ENCODE measurements at places on chromosomes 3 and 15. TPM values are rescaled to one million over a fixed set of nuclear protein-coding genes. Genes with fewer than 3 reads are reported as not detected.

The CILP gene
- total RNA-seq: not detected

The TMEM212 gene
- total RNA-seq: not detected

The MYO5C gene
- 6.9 TPM for total RNA-seq

The PLA2G4D gene
- total RNA-seq: not detected

The ACP3 gene
- not detected for total RNA-seq

The NUSAP1 gene
- 125 TPM for total RNA-seq

The SH2D7 gene
- total RNA-seq: not detected

The PRSS50 gene
- total RNA-seq: not detected
